HS-27A (cell line): ENCODE measurements at places on chromosomes 7 and 10.

- DNase-seq: no peak
Measured at GRCh38 chr7:22363756-22364422, 6.9 kb upstream of the RAPGEF5 start.

DNA sequence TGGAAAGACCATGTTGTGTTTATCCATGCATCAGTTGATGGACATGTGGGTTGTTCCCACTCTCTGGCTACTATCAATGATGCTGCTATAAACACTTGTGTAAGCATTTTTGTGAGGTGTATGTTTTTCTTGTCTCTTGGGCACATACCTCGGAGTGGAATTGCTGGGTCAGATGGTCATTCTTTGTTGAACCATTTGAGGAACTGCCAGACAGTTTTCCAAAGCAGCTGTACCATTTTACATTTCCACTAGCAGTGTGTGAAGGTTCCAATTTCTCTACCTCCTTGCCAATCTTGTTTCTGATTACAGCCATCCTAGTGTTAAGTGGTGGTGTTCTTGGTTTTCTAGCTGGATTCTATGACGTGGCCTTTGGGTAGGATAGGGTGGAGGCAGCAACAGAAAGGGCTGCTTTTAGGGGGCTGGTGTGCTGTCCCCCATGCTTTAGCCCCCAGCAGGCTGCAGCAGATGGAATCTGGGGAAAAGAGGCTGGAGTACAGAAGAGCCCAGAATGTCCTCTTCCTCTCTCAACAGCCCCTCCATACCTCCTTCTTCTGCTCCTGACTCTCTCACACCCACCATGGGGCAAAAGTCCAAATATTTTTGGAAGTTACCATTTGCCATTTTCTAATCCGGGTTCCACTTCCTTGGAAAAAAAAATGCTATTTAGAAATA, 352.7 kb downstream of the FRMD4A start:
- DNase-seq: no peak

DNA sequence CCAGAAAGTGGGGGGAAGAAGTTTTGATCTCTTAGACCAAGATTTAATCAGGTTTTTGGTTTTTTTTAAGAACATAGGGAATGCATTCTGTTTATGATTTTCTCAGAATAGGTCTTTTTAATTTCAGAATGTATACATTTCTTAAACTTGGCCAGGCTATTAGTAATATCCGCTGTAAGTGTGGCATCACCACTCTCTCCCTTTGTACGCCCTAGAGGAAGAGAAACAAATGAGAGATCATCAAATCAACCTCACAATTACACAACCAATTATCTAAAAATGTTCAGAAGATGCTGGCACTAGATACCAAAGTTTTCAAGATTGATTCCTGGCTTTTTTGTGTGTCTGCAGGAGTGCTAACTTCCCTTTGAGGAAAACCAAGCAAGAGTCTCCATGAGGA, 70.0 kb downstream of the KLF6 start:
- no peak for DNase-seq

DNA sequence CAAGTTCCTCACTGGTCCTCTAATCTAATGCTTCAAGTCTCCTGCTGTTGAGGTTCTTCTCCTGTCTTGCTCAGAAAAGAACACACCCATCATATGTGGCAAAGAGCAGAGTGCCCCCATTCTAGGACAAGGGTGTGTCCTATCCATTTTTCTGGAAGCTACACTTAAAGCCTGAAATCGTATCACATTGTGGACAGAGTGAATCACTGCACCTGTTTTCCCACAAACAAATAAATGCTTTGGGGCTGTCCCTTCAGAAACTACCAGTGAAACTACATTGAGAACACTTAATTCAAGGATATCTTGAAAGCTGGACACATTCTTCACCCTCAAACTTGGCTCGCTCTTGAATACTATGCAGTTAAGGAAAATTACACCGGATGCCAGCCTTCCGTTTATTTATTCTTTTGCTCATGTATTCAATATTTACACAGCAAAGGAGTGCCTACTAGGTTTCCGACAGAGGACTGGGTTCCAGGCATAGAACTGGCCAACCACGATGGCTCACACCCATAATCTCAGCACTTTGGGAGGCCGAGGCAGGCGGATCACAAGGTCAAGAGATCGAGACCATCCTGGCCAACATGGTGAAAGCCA, 473.0 kb downstream of the GALNT17 start:
- DNase-seq: no peak

DNA sequence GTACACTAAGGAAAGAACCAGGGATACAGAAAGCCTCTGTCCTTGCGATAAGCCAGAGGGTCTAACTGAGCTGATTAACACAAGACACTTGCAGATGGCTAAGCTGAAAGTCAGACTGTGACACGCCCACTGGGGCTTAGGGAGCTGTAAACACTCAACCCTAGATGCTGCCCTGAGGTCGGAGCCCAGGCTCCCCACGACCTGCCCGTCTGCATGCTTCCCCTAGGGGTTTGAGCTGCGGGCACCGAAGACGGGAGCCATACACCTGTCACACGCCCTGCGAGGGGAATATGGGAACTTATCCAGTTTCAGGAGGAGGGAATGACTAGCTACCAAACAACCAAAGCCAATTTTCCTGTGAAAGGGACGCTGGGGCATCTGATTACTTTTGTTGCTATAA, 96.0 kb downstream of the HTR5A start:
- no peak for DNase-seq

DNA sequence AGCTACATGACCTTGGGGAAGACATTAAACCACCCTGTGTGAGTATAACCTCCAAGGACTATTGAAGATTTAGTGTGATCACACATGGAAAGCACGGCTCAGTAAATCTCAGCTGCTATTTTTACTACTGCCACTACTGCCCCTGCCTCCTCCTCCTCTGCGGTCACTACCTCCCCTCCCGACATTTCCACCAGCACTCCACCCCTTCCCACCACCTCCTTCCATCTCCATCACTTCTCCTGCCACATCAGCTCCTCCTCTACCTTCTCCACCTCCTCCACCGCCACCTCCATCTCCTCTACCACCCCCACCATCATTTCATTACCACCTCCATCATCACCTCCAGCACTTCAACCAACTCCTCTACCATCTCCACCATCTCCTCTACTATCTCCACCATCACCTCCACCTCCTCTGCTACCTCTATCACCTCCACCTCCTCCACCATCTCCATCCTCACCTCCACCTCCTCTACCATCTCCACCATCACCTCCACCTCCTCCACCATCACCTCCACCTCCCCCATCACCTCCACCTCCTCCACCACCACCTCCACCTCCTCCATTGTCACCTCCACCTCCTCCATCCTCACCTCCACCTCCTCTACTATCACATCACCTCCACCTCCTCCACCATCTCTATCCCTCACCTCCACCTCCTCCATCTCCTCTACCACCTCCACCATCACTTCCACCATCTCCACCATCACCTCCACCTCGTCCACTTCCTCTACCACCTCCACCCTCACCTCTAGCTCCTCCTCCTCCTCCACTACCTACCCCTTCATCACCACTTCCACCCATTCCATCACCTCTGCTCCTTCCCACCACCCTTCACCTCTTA, 69.4 kb downstream of the GRB10 start:
- no peak for DNase-seq

DNA sequence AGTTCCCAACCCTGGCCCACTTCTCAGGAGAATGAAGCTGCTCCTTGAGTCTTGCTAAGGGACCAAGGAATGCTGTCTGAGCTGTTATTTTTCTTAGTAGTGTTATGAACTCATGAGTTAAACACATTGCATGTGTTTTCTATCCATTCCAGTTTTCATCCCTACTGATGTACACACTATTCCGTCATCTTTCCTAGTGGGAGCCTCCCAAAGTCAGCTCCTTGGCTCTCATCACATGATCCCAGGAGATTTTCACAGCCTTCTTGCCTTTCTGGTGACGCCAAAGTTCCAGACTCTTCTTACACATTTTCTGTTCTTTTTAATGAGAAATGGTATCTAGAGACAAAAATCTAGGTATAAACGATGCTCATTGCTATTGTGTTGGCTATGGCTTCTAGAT, 8.4 kb upstream of the C10orf71 start:
- no peak for DNase-seq

DNA sequence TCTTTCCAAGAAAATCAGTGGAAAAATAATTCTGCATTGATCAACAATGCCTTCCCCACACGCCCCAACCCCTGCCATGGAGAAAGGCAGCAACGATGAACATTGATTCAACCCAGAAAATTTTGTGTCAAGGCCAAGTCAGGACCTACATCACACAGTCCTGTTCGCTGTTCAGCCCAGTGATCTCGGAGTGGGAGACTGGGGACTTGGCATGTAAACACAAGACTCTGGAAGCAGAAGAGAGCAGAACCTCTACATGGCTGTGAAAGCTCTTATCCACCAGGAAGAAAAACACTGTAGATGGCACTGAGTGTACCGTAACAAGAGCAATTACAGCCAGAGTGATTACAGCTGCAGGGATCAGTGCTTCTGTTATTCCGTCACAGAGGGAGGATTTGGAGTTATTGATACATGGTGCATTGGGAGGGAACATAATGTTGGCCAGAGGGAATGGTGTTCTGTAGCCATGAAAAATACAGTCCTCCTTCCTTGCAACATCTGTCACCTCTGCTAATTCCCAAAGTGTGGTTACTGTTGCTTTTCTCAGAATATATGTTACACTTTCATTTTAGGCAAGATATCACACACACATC, 136.6 kb downstream of the IQUB start:
- no peak for DNase-seq

- no peak for DNase-seq
Measured at GRCh38 chr7:84095971-84096370, 98.6 kb downstream of the SEMA3A start.

GRCh38 chr10:47307381-47307780, 7.4 kb downstream of the GDF10 start:
- DNase-seq: no peak

DNA sequence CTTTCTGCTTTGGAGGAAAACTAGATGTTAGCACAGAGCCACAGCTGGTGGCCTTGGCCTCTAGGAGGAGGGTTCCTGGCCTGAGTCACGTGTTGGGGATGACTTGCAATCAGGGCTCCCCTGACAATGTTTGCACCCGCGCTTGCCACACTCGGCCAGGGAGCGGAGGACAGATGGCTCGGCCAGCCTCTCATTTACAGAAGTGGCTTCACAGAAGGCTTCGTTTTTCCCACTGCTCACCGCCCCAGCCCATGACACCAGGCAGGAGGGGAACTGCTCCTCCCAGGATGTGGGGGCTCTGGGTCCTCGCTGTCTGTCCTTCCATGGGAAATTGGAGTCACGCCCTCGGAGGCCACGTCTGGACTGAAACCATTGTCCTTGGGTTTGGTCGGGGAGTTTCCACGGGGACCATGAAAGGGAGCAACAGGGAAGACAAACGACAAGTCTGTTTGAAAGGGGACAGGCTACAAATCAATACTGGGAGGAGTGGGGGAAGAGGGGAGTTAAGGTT, 49.6 kb upstream of the UBE3C start:
- no peak for DNase-seq

GRCh38 chr7:2709553-2710285, 21.7 kb downstream of the AMZ1 start:
- no peak for DNase-seq

- no peak for DNase-seq
Measured at GRCh38 chr7:123211545-123211944, 11.8 kb upstream of the SLC13A1 start.

- no peak for DNase-seq
Measured at GRCh38 chr10:101693978-101694673, 844 bp downstream of the FBXW4 start.

GRCh38 chr7:36260481-36260880, 107.4 kb downstream of the EEPD1 start:
- DNase-seq: no peak
